ENCODE measurements at places on chromosomes 3 and 15. TPM values are rescaled to one million over a fixed set of nuclear protein-coding genes. Genes with fewer than 3 reads are reported as not detected.

The LRRK1 gene
- total RNA-seq: 6.8 TPM

- peak; percentile 64 for DNase-seq
Measured at GRCh38 chr3:129439226-129439816, 427 bp downstream of the MBD4 start.

- DNase-seq: peak; percentile 28
Measured at GRCh38 chr15:95853350-95853749, 477.1 kb upstream of the NR2F2 start.

DNA sequence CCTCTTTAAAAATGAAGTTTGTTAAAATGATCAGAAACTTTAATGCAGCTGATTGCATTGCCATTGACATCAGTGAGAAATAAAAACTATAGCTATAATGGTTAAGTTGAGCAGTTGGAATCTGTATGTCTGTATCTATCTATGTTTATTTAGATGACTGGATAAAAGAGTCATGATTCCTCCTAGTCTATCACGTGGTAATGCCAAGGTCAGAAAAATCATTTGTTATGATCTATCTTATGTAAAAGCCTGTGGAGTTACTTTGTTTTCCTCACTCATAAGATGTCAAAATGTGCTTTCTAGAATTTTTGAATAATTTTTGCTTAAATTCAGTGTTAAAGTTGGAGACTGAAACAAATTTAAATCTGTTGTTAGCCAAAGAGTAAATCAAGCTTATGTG is 63.3 kb downstream of the MBNL1 start:
- DNase-seq: peak; percentile 34

The CPA3 gene
- total RNA-seq: not detected

- peak; percentile 64 for DNase-seq
Measured at GRCh38 chr3:188431553-188431952, 277.6 kb downstream of the LPP start.

DNA sequence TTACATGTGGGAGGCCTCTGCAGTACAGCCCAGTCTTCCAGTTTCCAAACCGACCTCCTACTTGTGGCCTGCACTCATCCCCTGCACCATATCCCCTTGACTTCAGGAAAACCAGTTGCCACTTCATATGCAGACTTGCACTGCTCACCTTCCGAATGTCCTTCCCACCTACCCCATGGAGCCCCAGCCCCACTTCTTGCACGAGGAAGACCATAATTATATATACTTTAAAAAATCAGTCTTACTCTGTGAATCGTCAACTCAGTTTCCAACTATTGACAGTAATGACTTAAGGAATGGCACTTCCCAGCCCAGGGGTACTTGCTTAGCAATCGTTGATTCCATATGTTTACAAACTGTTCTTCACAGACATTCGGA is 136.1 kb downstream of the OPA1 start:
- DNase-seq: no peak

DNA sequence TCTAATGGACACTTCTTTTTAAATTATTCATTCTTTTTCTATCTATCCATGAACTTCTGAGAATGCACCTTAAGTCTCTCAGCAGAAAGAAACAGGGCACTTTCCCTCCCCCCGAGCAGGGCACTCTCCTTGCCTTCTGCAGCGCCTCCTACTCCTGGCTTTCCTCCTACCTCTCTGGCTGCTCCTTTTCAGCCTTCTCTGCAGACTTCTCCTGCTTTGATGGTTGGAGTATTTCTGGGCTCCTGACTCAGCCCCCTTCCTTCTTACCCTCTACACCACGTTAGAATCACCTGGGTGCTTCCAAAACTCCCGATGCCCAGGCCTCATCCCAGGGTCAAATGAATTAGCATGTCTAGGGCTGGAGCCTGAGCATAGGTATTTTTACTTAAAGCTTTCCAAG is 3.4 kb downstream of the SCN5A start:
- DNase-seq: no peak

The SCAANT1 gene
- total RNA-seq: not detected

- peak; percentile 62 for DNase-seq
Measured at GRCh38 chr15:98548139-98548971, 100.0 kb upstream of the IGF1R start.

- no peak for DNase-seq
Measured at GRCh38 chr3:73561494-73561893, 63.2 kb downstream of the PDZRN3 start.

- DNase-seq: no peak
Measured at GRCh38 chr3:123637131-123637530, 52.3 kb upstream of the HACD2 start.

The AADACL2 gene
- total RNA-seq: not detected

GRCh38 chr3:187765342-187765741 is 20.1 kb upstream of the BCL6 start:
- DNase-seq: peak; percentile 47

The LIPH gene
- total RNA-seq: not detected

DNA sequence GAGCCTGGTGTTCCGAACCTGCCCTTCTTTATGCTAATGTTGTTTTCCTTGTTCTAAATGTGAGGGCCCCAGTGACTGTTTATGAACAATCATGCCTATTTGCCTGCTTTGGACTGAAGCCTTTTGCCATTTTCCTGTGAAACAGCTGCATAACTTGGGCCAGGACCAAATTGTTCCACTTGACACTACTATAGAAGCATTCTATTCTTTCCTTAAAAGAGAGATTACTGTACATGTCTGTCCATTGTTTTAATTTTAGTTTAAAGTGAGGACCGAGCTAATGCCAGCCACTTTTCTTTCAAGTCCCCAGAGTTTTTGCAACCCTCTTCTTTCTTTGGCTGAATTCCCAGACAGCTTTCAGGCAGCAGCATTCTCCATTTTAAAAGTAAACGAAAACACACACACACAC is 980.3 kb downstream of the CADM2 start:
- DNase-seq: no peak

GRCh38 chr3:35678643-35679161 is 39.4 kb downstream of the ARPP21 start:
- no peak for DNase-seq

Data from GM23248 (cell line).